Large intestine (tissue), 12 donors: ENCODE measurements at places on chromosomes 1 and 21. TPM values are rescaled to one million over a fixed set of nuclear protein-coding genes. Genes with fewer than 3 reads are reported as not detected.

DNA sequence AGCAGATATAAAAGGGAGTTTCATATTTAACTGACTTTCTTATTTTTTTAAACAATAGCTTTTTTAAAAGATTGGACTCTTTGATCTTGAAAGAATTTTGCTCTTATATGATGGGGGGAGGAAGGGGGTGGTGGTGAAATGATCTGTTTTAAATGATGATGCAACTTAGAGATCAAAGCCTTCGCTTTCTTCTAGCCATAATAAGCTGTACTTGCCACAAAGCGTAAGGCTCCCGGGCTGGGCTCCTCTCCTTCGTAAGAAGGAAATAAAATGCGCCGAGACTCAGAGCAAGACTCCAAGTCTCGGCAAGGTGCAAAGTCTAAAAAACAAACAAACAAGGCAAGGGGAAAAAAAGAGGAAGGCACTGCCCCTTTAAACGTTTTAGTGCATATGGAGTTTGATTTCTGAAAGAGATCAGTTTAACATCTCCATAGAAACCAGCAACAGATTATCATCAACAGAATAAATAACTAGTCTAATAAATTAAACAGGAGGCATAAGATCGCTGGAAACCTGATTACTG lies 3.3 kb downstream of the CASZ1 start:
- peak overlapping the region; percentile 72 for H3K4me3 ChIP-seq
- peak; percentile 91 for DNase-seq
- peaks cover 28% of the 10 kb centered on the region for H3K4me1 ChIP-seq
- H3K36me3 ChIP-seq, result no peaks in the 10 kb centered on the region
- peak overlapping the region; percentile 66 for H3K27ac ChIP-seq
- H3K27me3 ChIP-seq, result peaks cover 18% of the 10 kb centered on the region

- no peaks in the 10 kb centered on the region for H3K27me3 ChIP-seq
- H3K4me1 ChIP-seq, result no peaks in the 10 kb centered on the region
- H3K4me3 ChIP-seq, result no peak overlapping the region
- DNase-seq, result no peak
- no peak overlapping the region for H3K27ac ChIP-seq
Observed at GRCh38 chr1:117569856-117570255, 36.0 kb upstream of the TENT5C start.

Gene HTR6
- polyA plus RNA-seq, result 0.07 TPM

Gene LAX1
- 0.27 TPM for polyA plus RNA-seq

DNA sequence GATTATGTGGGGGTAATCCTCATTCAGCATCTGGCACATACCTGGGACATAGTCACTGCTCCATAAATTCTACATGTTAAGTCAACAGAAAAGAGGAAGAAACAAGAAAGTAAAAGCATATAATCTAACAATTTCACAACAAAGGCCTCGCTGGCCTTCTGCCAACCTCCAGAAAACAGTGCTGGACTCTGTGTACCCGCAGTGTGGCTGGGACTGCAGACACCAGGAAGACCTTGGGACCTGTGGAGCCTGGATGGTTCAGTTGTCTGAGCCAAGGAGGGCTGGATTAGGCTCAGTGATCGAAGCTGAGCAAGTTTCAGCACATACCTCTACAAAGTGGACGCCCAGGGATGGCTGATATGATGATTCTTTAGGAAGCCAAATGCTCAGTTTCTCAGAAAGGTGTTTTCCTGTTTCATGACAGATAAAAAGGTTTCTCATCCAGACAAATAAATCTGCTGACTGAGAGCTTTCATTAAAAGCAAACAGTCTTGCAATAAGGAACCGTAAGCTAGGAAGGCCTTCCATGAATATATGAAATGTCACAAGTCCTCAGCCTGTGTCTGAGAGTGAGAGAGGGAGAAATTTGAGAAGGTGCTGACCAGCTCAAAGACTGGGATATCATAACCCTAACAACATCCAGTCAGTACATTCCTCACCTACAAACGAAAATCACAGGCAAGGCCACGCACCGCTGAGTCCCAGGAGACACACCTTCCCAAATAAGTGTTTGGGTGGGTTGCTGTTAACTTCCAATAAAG lies 48.4 kb downstream of the CAPZB start:
- H3K4me1 ChIP-seq, result peaks cover 40% of the 10 kb centered on the region
- no peak overlapping the region for H3K4me3 ChIP-seq
- peak; percentile 88 for DNase-seq
- peaks cover 15% of the 10 kb centered on the region for H3K36me3 ChIP-seq
- no peaks in the 10 kb centered on the region for H3K27me3 ChIP-seq

Gene SPRR1A
- polyA plus RNA-seq, result not detected

- no peaks in the 10 kb centered on the region for H3K36me3 ChIP-seq
- no peak overlapping the region for H3K27ac ChIP-seq
- peaks cover 4% of the 10 kb centered on the region for H3K4me1 ChIP-seq
- no peaks in the 10 kb centered on the region for H3K27me3 ChIP-seq
- no peak for DNase-seq
- H3K4me3 ChIP-seq, result no peak overlapping the region
Observed at GRCh38 chr1:212554401-212554800, 54.2 kb upstream of the ATF3 start.

- H3K36me3 ChIP-seq, result peaks cover 3% of the 10 kb centered on the region
- H3K4me1 ChIP-seq, result peaks cover 13% of the 10 kb centered on the region
- no peaks in the 10 kb centered on the region for H3K27me3 ChIP-seq
Observed at GRCh38 chr21:31730712-31731055, 1.2 kb downstream of the SCAF4 start.

Gene IQGAP3
- 13.9 TPM for polyA plus RNA-seq
